ENCODE measurements at places on chromosomes 1 and 21. TPM values are rescaled to one million over a fixed set of nuclear protein-coding genes. Genes with fewer than 3 reads are reported as not detected.

The CFHR3 gene
- polyA plus RNA-seq, result 0.24 TPM

The TRIM67 gene
- polyA plus RNA-seq, result not detected

The LCE6A gene
- polyA plus RNA-seq, result not detected

The VWA5B1 gene
- polyA plus RNA-seq, result 0.02 TPM

- DNase-seq, result no peak
Measured at GRCh38 chr1:7555391-7556185, 215.5 kb upstream of the VAMP3 start.

DNA sequence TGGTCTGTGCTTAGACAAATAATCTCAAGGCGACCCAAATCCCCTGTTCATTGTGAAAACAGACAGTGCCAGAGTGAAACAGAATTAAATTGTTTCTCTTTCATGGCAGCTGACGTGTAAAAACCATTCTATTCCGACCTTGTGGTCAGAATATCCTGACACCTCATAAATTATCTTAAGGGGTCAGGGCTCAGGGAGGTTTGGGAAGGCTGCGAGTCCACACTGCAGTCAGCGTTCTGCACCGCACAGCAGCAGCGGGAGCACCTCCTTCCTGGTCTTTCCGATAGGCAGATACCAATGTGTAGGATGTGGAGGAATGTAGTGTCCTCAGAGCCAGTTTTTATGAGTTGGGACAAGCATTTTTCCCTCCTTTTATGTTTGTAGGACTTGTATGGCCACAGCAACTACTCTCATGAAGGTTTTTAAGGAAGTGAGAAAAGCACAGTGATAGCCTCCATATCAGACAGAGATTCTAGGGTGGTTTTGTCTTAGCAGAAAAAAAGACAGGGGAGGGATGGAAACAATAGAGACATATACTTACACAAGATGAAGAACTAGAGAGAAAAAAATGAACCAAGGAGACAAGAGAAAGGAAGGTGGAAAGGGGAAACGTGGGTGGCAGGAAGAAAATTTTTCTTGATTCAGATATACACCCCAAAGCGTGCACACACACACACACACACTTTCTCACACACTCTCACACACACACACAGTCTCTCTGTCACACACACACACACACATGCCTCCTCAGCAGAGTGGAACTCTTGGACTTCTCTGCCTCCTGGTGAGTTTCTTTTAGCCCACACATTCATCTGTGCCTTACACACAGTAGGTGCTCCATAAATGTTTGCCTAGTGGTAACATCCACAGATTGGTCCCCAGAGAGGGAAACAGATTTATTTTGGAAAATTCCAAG lies 68.6 kb downstream of the NTMT2 start:
- peak; percentile 25 for DNase-seq

DNA sequence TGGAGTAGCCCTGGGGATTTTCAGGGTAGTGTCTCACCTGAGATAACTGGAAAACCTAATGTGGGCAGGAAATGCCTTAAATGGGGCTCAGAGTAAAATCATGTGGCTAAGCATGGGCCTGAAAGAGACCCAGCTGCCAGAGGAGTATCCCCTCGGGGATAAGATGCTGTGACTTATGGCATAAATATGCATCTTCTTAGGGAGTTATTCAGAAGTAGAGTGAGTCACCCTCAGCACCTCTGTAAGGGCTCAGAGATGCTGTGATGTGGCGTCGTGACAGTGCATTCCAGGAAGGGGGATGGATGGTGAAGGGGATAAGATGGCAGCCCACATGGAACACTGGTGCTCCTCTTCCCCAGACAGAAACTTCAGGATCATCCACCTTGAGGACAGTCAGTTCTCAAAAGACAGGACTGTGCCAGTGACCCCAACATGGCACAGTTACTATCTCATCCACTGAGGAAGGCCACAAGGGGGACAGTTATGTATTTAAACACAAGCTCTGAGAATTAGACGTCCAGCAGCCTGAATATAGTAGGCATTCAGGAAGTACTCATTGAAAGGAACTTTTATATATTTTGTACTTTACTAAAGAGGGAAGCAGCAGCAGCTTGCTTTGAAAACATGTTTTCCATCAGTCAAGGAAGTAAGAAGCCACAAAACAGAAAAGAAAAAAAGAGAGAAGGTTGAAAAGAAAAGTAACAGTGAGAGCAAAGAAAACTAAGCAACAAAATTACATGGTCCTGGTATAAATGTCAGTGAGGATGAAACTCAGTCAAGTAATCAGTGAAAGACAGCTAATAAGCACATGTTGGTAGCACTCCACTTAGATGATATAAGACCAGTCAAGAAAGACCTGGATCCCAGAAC lies 8.3 kb downstream of the IL24 start:
- DNase-seq, result no peak

DNA sequence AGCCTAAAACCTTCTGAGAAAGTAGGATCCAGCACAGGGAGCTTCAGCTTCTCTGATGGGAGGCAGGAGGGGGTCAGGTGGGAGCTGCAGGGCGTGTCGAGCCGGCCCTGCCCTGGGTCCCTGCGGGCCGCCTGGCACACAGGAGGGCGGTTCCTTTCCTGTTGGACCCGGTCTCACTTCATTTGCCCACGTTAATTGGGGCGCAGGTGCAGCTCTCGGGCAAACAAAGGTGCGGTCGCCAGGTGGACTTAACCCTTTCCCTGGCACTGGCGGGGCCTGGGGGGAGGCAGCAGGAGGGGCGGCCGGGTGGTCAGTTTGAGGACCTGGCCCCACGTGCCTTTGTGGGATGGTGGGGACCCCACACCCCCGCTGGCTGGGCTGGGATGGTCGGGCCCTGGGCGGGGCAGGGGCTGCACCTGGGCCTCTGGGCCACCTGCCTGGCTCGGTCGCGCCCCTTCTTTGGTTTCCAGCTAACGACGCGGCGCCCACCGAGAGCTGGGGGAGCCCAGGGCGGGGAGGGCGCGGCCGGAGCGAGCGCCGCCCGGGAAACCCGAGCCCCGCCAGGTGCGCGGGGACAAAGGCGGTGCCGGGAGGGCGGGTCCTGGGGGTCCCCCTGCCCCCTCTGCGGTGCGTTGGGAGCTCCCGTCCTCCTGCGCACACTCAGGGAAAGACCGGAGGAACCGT lies 20.8 kb upstream of the C1orf159 start:
- DNase-seq, result peak; percentile 38
